ENCODE measurements at places on chromosomes 2 and 18.

GRCh38 chr2:120254178-120254577, 1.5 kb downstream of the RALB start:
- DNase-seq = no peak

GRCh38 chr2:109369671-109370191, 240.7 kb downstream of the SH3RF3 start:
- no peak for DNase-seq

GRCh38 chr2:7190587-7191324, 273.5 kb downstream of the RNF144A start:
- DNase-seq = no peak

- DNase-seq = no peak
These were observed 77.3 kb upstream of the UPP2 start for GRCh38 chr2:158024288-158024898.

GRCh38 chr2:20961858-20962257, 82.0 kb downstream of the APOB start:
- no peak for DNase-seq

DNA sequence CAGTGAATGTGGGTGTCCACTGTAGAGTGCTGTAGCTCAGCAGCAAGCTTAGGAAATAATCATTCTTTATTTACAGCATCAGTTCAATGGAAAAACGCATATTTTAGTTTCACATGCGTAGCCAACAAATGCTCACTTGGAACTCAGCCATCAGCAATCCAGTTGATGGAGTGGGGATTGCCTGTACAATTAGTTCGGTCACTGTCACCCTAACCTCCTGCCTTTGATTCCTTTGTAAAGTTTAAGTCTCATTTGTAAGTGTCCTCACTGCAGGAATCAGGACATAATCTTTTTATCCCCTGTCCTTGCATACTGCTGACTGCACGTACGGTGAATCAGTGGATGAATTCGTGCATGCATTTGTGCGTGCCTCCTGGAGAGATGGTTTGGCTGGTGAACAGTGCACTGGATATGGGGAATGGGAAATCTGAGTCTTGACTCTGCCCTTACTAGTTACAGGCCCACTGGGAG, 55.9 kb downstream of the RAB31 start:
- DNase-seq = no peak

DNA sequence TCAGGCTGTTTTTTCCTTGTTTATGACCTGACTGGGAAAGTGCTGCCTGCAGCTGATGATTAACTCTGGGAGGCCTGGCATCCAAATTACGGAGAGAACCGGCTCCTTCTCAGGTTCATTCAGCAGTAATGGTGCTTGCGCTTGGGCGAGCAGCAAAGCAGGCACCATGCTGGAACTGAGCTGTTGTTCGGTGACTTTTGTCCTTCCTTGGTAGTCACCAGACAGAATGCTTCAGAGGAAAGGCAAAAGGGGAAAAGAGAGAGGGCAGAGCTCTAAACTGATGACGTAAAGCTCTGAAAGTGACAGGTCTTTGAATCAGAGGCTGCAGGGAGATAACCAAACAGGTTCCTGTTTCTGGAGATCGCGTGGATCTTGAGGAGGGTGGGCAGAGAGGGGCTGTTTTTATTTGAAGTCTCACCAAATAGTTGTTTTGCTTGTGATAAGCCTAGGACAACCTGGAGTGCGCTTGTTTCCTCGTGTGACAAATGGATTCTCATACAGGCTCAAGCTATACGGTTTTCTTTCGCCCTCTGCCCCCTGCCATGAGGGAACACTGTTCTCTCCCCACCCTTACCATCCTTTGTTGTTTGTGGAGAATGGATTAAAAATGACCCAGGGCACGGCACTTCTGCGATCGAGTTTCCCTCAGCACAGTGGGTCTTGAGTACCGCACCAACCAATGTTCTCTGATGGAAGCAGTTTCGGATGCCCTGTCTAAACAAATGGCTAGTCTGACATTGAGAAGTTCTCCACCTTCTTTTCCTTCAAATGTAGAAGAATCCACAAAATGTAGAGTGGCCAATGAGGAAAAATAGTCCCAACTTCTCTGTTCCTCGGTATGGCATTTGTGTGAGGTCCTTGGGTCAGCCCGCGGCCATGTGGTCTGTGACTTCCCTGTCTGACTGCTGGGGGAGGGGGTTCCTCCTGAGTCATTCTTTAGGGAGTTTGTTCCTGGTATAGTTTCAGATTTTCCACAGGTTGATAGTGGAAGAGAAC, 1.3 kb downstream of the RASGRP3 start:
- no peak for DNase-seq

DNA sequence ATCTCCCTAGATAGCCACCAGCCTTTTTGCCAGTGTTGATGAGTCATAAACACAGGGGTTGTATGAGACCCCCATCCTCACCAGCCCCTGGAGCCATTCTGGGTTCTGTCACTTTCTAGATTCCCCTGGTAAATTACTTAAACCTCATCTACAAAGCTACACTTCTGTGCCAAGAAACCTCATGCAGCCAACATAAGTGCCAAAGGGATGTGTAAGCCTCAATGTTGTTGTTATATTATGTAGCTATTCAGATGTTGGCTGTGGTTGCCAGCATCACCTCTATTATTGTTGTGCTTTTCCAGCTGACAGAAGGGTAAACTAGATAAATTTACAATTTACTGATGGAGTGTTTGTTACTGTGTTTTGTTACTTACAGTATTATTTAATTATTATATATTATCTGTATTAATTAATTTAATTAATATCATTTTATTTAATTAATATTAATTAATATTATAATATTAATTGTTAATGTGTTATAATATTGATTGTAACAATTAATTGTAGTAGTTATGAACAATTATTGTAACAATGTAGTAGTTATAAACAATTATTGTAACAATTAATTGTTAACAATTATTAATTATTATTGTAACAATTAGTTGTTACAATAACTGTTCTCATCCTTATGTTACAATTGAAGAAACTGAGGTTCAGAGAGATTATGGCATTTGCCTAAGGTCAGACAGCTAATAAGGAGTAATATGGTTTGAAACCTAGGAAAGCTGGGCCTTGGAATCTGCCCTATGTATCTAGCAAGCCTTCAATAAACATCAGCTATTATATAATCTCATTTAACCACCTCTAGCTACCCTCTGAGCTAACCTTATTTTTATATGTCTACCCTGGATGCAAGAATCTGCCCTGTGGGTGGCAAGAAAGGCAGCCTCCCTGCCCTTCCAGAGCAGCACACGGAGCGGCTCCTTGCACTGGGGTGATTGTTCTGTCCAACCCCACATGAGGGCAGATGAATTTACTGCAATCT, 36.1 kb downstream of the PSTPIP2 start:
- no peak for DNase-seq

DNA sequence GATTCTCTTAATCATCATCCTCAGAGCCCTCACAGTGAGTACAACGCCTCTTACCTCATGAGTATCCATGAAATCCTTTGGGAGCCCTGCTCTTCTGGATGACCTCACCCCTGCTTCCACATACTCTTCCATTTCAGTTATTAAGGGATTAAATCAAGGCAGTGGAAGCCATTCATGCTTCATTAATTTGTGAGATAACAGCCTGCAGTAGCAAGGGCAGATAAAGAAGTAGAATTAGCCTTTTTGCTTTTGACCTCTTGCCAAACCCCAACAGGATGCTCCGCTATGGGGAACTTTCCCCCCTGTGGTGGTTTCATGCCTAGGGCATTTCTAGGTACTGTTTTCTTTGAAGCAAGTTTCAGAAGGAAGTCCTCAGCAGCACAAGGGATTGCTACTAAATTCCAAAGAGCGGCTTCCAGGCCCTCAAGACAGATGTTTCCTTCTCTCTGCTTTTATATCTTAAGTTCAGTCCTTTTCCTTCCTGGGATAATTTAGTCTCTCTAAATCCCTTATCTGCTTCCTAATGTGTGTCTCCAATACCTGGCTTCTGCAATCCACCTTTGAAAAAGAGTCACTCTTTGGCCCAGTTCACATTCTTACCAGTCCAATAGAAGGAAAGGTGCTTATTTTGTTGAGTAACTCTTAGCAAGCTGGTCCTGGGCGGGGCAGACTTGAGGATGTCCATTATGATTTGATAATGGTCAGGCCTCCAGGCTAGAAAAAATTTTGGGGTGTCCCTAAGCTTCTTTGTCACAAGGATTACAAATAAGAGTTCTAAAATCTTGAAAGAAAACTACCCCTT, 76.9 kb downstream of the MYO1B start:
- DNase-seq = peak; percentile 64

DNA sequence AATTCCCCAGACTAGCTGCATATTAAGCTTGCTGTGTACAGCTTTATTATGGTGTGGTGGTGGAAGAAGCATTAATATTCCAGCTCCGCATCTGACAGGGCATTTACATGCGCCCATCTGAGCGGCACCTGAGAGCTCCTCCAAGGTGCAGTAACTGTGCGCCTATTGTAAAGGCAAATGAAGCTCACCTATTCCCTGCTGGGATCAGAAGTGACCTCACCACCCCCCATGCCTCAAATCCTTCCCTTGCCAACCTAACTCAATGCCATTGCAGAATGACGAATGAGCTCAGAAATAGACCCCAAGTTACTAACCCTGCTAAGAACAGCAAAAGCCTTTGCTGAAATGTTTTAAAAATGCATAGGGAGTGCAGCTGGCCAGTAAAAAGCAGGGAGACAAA, 14.3 kb downstream of the BCL11A start:
- DNase-seq = no peak

- DNase-seq = no peak
These were observed 562.0 kb upstream of the TNP1 start for GRCh38 chr2:217421834-217422233.

GRCh38 chr18:48742706-48743475, 204.1 kb downstream of the CTIF start:
- DNase-seq = no peak

- DNase-seq = no peak
These were observed 3.6 kb upstream of the LPIN1 start for GRCh38 chr2:11742702-11743357.

- DNase-seq = no peak
These were observed 6.1 kb downstream of the CABLES1 start for GRCh38 chr18:23141104-23141999.

- DNase-seq = no peak
These were observed 452.5 kb upstream of the CHAC2 start for GRCh38 chr2:53315149-53315548.

GRCh38 chr2:2744107-2744506, 413.0 kb upstream of the MYT1L start:
- DNase-seq = no peak

DNA sequence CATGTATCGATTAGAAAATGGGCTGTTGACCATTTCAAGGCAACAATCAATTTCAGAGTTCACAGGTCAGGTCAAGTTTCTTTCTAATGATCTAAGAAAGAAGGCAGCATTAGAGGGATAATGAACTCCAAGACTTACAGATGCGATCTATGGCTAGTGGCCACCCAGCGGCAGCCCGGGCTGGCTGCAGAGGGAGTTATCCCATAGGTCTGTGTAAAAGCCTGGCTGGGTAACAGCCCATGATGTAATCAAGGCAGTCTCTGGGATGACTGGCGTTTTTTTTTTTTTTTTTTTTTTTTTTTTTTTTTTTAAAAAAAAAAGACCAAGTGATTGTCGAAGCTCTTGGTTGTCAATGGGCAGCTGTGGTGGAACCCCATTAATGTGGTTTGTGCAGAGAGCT, 171.1 kb upstream of the SKOR2 start:
- no peak for DNase-seq

- no peak for DNase-seq
These were observed 46.1 kb downstream of the TTC39C start for GRCh38 chr18:24060644-24061043.

GRCh38 chr18:76823587-76824011, 1.2 kb downstream of the ZNF236 start:
- no peak for DNase-seq

GRCh38 chr2:159012142-159012541, 43.7 kb downstream of the TANC1 start:
- DNase-seq = no peak

DNA sequence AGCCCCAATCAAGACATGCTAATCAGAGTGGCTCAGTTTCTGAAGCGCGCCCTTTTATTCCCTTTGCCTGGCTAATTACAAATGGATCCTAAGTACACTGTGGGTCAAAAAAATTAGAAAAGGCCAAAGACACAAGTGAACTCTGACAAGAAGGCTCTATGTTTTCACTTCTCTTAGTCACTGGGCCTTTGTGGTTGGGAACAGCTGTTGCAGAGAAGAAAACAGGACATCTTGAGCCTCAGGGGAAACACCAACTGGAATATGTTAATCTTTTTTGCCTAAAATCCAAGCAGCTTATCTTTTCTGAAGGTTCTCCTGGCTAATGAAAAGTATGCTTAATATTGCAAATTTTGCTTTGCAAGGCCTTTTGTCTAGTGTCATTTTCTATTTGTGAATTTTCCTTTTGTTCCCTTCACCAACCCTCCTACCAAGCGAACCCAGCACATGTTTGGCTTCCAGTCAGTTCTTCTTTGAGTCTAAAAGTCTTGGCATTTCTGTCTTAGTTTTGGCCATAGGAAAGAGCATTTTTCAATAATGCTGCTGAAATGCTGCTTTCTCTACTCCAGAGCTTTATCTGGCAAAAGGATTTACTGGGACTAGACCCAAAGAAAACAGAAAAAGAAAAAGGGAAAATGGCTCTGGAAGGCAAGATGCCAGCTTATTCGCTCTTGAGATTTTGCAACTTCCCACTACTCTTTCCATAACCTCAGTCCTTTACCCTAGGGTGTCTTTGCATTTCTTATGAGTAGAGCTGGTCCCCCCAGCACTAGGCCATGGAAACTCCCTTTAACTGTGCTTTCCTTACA, 440.2 kb upstream of the ST6GAL2 start:
- no peak for DNase-seq

- peak; percentile 45 for DNase-seq
These were observed 60.4 kb downstream of the ATOH8 start for GRCh38 chr2:85813982-85814801.

GRCh38 chr2:73983322-73984202, 1.1 kb upstream of the TET3 start:
- DNase-seq = no peak

GRCh38 chr2:215626812-215627281, 191.0 kb upstream of the FN1 start:
- DNase-seq = no peak

DNA sequence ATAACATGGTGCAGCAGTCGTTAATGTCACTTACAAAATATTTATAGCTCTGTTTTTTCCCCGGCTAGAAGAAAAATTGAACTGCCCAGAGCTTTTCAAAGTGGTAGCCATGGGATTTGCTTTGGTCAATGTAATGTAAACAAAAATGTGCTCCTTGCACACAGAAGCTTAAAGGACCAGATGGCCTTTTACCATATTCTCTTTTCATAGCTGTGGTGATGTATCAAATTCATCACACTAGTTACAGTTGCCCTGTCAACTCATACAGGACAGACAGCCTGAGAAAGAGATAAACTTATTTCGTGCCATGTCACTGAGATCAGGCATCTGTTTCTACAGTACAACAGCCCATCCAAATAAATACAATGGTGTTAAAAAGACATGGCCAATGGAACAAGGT, 368.1 kb upstream of the CDH19 start:
- no peak for DNase-seq

All from HS-5 (cell line).